ENCODE measurements at places on chromosomes 7 and 10.

- DNase-seq, result no peak
Measured at GRCh38 chr10:89525556-89525955, 9.8 kb downstream of the SLC16A12 start.

GRCh38 chr7:79923953-79924352 lies 210.7 kb upstream of the GNAI1 start:
- no peak for DNase-seq

DNA sequence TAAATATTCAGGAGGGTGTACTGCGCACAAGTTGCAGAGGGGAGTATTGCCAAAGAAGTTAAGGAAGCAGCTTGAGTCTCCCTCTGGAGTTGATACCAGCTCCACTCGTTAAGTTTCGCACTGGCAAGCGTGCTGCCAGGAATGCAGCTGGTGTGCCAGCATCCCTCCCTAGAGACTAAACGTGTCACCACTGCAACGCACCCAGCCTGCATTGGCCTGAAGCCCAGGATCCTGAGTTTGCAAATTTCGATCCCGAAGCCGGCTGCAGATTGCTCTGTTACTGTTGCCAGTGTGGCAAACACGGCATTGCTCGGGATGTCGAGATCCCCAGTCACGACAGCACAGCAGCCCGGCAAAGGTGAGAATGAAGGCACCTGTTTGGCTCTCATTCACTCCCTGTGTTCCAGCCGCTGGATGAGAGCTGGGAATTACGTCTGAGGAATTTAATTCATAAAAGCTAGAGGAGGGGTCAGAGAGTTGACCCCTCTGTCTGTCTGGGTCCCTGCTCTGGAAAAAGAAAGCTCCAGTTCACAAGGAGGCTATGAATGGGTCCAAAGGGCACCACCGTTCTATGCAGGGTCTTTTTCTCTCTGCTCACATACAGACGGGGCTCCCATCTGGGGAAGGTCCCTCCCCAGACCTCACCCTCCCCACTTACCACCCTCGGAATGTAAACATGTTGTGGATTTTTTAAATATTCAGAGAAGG lies 61.0 kb downstream of the NRP1 start:
- no peak for DNase-seq

GRCh38 chr10:100980711-100981110 lies 6.6 kb downstream of the MRPL43 start:
- DNase-seq, result no peak

GRCh38 chr7:159015081-159015453 lies 129.6 kb downstream of the VIPR2 start:
- no peak for DNase-seq

DNA sequence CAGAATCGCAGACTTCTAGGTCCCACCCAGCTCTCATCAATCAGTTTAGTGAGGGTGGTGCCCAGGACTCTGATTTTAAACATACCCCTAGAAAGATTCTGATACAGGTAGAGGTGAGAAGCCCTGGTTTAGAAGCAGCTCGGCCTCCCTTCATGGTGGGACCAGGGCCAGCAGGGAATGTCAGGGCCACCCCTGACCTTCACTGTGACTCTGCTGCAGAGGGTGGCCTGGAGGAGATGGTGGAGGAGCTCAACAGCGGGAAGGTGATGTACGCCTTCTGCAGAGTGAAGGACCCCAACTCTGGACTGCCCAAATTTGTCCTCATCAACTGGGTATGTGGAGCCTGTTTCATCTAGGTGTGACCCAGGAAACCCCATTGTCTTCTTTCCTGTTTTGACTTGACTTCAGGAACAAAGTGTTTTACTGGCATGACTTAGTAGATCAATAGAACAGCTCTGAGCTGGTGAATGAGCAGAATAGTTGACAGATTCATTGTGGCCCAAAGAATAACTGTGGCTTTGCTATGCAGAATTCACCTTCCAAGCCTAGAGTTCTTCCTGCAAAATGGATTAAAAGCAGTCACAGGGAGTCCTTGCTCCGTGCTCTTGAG lies 7.2 kb downstream of the DBNL start:
- DNase-seq, result no peak
